ENCODE measurements at places on chromosomes 4 and X.
A peak's percentile ranks its signal among the peaks of the same experiment; 100 is the strongest.

DNA sequence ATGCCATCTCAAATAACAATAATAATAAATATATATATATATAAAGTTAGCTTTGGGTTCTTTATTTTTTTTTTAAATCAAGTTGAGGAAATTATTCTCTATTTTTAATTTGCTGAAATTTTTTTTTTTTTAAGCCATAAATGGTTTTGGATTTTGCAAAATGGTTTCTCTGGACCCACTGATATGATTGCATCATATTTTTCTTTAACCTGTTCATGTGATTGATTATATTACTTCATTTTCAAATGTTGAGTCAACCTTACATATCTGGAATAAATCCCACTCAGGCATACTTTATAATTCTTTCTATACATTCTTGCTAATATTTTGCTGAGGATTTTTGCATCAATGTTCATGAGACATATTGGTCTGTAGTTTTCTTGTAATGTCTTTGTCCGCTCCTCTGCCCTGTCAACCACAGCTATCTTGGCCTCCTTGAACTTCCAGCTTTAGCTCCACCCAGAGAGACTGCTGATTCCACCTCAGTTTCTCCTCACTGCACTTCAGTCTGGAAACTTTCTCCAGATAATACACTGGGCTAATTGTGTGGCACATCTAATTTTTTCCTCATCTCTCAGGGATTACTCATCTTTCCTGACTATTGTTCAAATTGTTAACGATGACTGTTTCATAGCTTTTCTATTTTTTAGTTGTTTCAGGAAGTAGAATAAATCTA is 160.9 kb upstream of the GIMD1 start:
- DNase-seq = no peak

GRCh38 chr4:168771251-168771650 is 238.8 kb downstream of the CBR4 start:
- DNase-seq = no peak

DNA sequence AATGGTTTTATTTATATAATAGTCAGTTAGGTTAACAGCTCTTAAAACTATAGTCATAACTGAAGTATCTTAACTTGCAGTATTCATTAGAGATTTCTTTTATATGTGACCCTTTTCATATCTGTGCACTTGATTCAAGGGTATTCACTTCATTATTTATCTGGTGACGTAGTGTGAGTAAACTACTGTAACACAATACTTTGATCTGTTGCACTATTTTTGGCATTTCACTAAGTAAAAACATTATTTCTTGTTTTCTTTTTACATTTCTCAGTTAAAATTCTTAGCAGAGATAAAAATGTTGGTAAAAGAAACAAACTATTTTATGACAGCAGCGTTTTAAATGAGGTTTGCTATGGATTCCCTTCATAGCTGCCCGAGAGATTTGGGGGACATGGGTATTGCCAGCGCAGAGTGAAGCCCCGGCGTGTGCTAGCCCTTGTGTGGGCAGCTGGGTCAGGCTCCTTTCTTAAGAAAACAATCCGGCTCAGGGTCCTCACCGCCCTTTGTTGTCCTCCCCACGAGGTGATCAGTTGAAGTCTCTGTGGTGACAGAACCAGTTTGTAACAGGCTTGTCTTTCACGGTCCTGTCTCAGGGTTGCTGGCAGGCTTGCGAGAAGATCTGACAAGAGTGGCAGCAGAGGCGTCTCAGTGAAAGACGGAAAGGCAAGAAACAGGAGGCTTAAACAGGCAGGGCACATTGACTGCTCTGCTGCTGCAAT is 293.4 kb downstream of the BMPR1B start:
- no peak for DNase-seq

DNA sequence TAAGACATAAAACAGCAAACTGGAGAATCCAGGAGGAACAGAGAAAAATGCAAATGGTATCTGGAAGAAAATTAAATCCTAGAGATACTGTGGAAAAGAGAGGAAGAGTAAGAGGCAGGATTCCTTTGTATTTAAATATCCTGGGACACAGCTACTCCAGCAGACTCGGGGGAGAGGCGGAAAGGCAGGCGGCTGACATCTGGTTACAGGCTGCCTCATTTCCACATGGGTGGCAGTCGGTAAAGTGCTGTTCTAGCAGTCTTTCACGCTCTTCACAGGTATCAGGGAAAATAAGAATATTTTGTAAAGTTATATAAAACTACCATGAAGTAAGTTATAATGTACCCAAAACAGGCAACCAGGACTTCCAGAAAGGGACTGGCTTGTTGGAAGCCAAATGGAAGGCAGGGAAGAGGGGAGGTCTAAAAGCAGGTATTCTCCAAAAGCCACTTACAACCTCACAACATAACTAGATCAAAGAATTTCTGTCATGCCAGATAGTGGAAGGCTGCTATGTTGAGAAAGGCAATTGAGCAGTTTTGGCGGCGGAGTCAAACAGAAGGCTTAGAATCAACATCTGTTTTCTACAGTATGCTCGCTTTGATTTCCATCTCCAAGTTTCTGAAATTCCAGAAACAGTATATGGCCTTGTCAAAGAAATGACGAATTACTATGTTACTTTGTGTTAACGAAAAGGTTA is 1.3 kb upstream of the TIGD2 start:
- DNase-seq = no peak

GRCh38 chrX:13688958-13689740 is at the start of gene RAB9A:
Gene RAB9A, plus strand, starts transcription at chrX:13689128. Its CDS starts 19,619 bp downstream, at chrX:13708747.
- DNase-seq = peak; percentile 84

GRCh38 chrX:103310555-103311398 is at the start of gene BEX2:
Gene BEX2, minus strand, starts transcription at chrX:103310990. Its CDS starts 1,014 bp downstream, at chrX:103309976.
- DNase-seq = peak; percentile 78

DNA sequence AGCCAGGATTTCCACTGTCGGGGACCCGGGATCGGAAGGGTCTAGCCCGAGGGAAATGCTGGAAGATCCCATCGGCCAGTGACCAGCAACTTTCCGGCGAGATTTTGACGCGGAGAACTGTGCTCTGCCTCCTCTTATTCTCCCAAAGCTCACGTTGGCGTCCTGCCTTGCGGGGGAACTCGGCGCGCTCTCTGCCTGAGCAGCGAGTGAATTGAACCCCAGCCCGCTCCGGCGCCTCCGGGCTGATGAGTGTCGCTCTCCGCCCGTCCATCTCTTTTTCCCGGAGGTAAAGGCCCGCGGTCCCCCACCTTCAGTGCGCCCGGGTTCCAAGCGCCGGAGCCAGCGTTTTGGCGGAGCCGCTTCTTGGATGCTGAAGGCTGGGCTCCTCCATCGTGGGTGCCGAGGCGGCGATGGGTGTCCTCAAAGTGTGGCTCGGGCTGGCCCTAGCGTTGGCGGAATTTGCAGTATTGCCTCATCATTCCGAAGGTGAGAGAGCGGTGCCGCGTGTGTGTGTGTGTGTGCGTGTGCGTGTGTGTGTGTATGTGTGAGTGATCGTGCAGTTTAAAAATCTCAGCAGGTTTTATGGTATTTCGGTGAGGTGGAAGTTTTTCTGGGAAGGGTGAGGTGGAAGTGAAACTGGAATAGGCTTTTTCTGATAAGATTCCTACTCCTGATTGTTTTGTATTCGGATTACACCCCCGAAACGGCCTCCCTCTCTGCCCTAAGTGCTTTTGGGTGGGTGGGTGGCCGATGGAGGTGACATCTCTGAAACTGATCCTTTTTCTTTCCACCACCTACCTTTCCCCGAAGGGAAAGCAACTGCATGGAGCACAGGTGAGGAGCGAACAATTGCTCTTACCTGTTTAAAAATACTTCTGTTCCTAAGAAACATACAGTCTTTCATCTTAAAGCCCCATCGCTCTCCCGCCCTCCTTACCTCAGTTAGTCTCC is 752 bp downstream of the FRAS1 start:
- DNase-seq = peak; percentile 27

GRCh38 chr4:186734251-186734650 is 10.6 kb upstream of the FAT1 start:
- no peak for DNase-seq

GRCh38 chrX:46796574-46797191 is 37.8 kb upstream of the SLC9A7 start:
- DNase-seq = peak; percentile 73

DNA sequence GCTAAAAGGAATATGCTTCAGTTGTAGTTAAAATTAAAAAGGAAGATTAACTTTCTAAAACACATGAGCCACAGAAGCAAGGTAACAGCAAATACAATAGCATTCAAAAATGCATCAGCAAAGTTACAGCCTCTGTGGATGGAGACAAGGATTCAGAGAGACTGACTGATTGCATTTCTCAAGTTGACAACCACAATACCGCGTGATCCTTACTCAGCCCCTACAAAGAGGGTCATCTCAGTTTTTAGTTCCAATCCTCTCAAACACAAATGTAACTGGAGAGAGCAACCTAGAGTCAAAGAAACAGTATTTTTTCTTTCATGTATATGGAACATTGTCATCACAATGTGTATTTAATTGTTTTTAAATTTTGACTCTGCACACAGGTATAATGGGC is 14.2 kb upstream of the C1QTNF7 start:
- no peak for DNase-seq

DNA sequence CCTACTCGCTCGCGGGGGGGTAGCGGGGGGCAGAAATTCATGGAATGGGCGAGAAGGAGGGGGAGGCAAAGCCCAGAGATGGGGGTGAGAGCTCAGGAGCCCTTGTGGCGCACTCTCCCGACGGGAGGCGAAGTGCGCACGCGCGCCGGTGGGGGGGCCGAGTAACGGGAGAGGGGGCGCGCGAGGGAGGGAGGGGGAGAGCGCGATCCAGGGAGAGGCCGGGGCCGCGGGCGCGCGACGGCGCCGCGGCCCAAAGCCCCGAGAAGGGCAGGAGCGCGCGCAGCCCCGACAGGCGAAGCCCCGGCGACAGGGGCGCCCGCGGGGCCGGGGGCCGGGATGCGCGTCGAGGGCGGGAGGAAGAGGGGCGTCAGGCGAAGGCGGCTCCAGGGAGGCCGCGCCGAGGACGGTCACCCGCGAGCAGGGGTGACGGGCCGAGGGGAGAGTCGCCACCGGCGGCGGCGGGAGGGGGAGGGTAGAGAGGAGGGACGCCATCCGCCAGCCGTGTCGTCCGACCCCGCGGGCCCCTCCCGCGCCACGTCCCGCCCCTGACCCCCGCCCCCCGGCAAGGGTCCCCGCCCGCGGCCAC is 421 bp downstream of the MECP2 start:
- peak; percentile 84 for DNase-seq

- DNase-seq = no peak
Observed at GRCh38 chr4:38531141-38531727, 132.8 kb upstream of the KLF3 start.

GRCh38 chr4:154585369-154586018 is 5.0 kb downstream of the FGA start:
- no peak for DNase-seq

GRCh38 chrX:40996886-40997530 is 88.2 kb upstream of the USP9X start:
- DNase-seq = peak; percentile 3

DNA sequence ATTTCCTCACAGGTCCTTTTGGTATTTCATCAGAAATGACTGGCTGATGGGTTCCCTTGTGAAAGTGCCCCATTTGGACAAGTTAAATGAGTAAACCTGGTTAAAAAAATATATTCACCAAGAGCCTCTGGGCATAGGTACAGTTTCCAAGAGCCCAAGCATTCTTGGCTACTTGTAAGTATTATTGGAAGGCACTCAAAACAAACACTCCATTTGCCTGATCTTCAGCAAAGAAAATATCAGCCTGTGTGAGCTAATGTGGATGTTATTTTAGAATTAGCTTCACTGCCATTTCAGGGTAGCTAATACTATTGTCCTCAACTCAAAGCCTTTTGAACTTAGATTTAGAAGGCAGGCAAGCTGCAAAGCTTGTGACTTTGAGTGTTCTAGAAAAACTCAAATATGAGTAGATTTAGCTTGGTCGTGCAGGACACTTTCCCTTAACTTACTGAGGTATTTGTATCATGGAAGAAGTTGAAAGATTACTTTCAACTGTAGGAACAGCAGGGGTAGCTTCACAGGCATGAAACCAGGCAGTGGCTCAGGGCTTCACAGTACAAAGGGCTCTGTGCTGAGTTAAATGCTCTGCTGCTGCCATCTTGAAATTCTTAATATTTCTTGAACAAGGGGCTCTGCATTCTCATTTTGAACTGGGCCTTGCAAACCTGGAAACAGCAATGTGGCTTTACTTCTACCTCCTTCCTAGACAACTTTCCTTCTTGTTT is 177.2 kb downstream of the AMELX start:
- no peak for DNase-seq

- no peak for DNase-seq
Observed at GRCh38 chrX:72624194-72624593, 51.6 kb upstream of the HDAC8 start.

DNA sequence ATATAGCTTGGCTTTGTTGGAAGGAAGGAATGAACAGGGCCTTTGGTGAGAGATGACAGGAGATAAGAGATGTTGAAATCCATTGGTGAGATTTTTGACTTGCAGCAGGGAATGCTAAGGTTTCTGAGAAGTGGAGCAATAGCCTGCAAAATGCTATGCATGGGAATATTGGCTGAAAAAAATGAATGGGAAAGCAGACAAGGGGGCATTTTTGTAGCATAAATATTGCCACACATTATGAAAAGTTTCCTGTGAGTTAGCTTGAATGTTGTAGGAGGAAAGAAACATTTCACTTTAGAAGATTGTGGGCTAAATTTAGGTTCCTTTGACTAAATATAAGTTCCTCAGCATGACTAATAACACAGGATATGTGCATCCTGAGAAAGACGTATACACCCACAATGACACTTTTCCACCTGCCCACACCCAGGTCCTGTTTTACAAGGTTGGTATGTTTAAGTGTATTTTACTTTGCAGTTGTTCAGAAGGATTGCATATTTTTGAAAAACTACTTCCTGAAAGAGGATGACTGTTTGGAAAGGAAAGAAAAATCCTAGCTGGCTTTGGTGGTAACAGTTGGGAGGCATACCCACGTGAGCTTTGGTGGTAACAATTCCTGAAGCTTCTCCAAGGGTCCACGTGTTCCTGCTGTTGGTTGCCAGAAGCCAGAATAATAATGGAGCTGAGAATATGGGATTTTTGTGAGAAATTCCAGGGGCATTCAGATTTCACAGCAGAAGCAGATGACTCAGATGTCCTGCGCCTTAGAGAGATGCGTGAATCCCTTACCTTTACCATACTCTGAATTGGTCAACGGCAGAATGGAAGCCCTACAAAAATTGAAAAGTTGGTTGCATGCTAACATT is 28.5 kb downstream of the PHEX start:
- DNase-seq = no peak

DNA sequence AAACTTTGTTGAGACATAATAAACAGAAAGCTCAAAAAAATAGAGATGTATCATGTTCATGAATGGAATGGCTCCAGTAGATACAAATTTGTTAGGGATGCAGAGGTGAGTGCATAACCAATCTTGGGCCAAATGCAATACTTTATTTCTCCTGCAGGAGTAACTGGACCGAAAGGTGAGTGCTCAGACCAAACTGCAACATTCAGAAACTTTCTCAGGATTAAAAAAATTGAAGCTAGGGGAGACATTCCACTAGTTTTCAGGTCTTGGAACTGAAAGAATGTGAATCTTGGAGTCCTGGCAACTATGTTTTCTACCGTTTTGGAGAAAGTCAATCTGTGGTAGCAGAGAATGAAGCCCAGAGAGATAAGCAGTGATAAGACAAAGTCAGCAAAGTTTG is 21.2 kb upstream of the LCORL start:
- no peak for DNase-seq

GRCh38 chrX:96372313-96373046 is 312.2 kb upstream of the DIAPH2 start:
- no peak for DNase-seq
